Stimulated activated CD4-positive, alpha-beta T cell treated with anti-CD3 and anti-CD28 coated beads, TNF-alpha, amount 100 ng/mL, for 4 hours (primary cell): ENCODE measurements at places on chromosomes 1 and 21.

DNA sequence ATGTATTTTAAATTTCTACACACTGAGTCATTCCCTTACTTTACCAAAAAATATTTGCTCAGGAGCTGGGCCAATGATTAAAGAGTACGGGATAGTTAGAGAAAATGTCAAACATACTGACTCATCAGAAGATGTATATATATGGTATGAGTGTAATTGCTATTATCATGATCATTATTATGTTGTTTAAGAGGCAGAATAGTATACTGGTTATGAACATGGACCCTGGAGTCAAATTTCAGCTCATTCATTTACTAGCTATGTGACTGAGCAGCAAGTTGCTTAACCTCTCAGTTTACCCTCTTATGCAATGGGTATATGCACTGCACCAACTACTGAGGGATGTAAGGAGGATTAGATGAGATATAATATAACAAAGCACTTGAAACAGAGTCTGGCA, 41.2 kb upstream of the USH2A start:
- no peak for DNase-seq

DNA sequence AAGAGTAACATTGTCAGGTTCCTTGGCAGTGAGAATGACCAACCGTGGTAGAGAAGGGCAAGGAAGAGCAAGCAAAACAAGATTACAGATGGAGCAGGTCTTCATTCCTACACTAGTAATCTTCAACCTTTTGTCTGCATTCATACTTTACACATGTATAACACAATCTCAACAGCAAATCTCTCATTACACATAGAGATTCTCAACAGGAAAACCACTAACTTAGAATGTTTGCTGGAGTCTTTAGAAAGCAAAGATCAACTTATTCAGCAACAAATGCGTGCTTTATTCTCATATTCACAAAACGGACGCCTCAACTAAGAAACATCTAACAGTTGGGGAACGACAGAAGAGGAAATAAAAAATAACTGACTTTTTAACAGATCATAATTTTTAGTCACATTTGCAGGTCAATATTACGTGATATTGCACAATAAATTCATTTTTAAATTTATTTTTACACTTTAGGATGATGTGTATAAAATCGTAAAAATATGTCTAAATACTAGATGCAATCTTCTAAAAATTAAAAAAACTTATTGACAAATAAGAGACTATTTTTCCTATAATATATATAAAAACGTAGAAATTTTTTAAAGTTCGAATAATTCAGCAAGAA, 82.9 kb downstream of the ARID4B start:
- no peak for DNase-seq

DNA sequence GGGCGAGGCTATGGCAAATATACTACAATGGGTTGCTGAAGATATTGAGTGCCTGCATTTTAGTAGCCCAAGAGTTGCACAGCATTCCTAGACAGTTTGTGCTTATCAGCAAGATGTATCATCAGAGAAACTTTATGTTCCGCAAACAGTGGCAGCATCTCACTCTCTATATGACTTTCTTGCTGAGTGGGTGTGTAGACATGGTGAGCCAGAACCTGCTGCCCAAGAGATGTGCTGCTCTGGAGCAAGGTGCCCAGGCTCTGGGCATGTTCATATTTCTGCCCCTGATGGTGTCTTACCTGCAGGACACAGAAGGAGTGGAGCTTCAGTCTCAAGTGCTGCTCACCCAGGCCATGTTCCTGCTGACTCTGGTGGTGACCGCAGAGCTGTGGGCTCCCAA, 8.2 kb upstream of the RGSL1 start:
- DNase-seq, result no peak

DNA sequence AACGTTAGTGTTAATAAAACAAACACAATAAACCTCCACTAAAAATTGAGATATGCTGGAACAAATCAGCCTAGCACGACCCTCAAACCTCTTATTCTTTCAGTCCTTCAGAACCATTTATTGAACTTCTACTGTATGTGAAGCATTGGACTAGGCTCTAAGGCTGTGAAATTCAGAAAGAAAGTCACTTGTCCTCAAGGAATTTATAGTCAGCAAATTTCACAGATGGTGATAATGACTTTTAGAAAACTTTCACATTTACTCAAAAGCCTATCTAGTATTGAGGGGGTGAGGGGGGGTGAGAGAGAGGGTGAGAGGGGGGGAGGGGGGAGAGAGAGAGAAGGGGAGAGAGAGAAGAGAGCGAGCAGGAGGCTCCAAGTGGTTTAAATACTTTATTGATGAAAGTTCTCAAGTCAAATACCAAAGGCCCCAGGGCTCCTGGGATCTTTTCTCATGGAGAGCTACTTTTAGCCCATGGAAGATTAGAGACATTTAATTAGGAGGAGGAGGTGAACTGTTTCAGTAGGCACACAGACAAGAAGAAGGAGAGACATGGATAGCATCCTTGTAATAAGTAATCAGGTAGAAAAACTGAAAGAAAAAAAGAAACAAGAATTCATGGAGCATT, 66.3 kb upstream of the SSX2IP start:
- DNase-seq, result no peak

GRCh38 chr1:36743286-36744005, 260.7 kb upstream of the CSF3R start:
- DNase-seq, result no peak

- no peak for DNase-seq
These were observed 16.5 kb downstream of the TBX19 start for GRCh38 chr1:168297019-168297730.

GRCh38 chr1:4170548-4171340, 270.7 kb upstream of the C1orf174 start:
- no peak for DNase-seq

DNA sequence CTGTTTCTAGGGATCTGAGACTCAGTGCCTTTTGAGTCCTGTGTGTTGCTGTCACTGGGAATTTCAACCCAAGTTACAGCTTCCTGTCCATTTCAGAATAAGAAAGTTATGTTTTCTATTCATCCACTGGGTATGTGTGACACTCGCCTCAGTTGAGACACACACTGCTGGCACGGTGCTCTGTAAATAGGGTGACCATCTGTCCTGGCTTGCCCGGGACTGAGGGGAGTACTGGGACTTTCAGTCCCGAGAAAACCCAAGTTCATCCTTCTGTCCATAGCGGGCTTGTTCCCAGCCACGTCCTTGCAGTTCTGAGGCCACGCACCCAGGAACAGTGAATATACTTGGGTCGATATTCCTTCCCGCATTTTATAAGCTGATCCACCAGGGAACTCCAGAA, 56.3 kb upstream of the DISP3 start:
- no peak for DNase-seq

DNA sequence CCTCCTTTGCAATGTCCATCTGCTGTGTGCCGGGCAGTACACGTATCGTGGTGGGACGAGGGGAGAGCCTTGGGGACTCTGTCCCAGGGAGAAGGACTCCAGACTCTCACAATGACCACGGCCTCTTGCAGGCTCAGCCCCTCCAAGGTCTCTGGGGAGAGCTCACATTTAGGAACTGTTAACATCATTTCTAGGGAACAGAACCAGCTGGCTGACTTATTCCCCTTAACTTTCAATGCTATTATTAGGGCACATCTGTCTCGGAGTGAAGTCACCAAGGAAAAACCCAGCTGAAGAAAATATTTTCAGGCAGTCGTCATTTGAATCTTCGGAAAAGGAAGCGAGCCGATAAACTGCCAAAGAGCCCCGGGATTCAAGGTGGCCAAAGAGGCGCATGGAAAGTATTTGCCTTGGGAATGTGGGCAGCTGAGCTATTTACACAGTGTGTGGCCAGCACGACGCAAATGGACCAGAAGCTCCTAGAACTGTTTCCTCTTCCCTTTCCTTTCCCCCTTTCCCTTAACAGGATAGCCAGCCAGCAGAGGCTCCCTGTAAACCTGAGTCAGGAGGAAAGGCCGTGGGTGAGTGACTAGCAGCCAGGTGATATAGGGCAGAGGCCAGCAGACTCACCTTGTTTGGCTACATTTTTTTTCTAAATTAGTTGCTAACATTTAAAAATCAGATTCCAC, 74.5 kb downstream of the ITPKB start:
- no peak for DNase-seq

GRCh38 chr1:166915941-166916340, 39.9 kb upstream of the TADA1 start:
- DNase-seq, result no peak

DNA sequence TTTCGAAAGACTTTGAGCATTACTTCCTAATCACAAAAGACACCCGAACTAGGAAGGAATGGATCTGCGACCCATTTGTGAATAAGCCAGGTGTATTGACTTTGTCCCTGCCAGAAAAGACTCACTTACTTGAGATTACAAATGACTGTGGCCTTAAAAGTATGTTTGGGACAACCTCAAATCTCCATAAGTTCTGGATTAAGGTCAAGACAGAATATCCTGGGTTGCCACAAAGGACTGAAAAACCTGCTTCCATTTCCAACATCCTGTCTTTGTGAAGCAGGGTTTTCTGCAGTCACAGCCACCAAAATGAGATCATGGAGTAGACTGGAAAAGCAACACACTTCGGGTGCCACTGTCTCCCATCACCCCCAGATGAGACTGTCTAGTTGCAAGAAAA, 537.4 kb upstream of the ZRANB2 start:
- DNase-seq, result no peak

DNA sequence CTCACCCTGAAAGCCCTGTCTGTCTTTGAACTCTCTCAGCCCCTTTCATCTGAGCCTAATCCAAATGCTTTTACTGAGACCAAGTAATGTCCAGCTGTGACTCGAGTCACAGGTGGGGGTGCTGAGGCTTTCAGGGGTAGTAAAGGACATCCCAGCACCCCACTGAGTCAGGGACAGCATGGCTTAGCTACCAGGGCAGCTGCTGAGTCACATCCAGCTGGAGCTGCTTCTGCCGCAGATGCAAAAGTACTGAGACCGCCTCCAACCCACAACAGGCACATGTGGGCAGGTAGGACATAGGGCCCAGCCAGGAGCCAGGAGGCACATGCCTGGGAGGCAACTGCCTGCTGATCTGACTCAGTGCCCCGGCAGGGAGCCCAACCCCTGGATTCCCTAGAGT, 6.7 kb upstream of the VSIG8 start:
- no peak for DNase-seq

DNA sequence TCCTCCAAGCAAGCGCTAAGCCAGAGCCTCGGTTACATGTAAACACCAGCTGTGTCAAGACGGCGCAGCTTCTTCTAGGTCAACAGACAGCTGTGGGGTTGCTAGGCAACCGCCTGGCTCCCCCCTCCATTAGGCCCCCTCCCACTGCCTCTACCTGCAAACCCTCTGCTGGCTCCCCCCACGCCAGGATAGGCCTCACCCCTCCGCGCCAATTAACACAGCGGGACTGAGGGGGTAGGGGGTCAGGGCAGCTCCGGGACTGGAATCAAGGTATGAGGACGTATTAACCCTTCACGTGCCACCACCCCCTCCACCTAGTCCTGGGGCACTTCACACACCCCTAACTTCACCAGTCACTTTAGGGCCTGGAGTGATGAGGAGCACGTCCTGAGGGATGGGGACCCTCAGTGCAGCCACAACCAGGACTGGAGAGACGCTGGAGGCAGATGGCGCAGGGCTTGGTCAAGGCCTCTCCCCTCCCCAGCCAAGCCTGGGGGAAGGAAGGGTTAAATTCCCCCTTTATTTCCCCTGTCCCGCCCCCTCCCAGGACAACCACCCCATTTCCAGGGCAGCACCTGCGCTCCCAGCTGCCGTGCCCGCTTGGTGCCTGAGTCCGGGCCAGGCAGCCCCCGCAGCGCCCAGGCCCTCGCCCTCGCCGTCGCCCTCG, 37.4 kb upstream of the WASF2 start:
- no peak for DNase-seq

DNA sequence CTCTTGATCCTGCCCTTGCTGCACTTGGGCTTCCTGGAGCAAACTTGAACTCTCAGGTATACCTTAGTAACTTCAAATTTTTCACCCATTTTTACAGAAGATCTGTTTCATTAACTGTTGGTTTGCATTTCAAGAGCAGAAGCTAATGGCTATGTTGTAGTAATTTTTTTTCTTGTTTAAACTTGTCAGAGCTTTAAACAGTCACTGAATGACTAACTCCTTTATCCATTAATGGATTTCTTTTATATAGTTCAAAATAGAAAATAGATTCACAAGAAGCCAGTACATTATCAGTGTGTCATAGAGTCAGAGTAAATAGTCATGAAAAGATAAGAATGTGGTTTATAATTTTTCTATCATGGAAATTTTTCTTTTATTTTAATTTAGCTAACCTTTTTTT, 13.6 kb downstream of the SRSF11 start:
- DNase-seq, result no peak

GRCh38 chr1:216285052-216285451, 138.2 kb downstream of the USH2A start:
- DNase-seq, result no peak

DNA sequence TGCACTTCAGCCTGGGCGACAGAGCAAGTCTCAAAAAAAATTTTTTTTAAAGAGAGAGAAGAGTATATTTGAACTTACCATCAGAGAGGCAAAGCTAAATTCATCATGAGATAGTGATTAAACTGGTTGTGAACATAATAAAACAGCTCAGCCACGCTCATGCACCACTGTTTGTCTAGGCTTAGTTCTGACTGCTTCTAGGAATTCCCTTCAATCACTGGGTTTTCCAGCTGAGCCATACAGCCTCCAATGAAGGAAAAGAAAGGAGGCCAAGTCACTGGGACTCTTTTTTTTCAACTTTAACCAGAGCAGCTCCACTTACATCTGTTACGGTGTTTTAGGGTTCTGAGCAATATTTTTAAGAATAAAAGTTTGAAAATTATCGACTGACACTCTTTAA, 50.4 kb upstream of the HNRNPU start:
- no peak for DNase-seq

DNA sequence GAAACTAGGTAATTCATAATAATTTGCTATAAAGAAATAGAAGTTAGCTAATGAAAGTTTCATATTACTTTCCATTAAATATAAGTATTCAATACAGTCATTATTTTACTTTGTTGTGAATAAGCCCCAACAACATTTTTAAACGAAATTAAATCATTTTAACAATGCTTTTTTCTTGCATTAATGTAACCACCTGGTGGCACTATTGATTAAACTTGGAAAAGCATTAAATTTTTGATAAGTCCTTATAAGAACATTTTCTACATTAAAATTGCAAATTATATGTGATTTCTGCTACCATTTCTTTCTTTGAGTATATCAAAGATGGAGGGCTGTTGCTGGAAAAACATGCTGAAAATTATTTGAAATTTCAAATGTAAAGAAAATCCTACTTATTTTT, 918.8 kb upstream of the TMPRSS15 start:
- DNase-seq, result no peak

- DNase-seq, result no peak
These were observed 110.5 kb downstream of the NGF start for GRCh38 chr1:115227346-115228082.
